ENCODE measurements at places on chromosomes 2 and 18. TPM values are rescaled to one million over a fixed set of nuclear protein-coding genes. Genes with fewer than 3 reads are reported as not detected.

MAP3K20 gene
- 91.4 TPM for total RNA-seq

ECEL1 gene
- total RNA-seq: not detected

GALNT5 gene
- total RNA-seq: 3.1 TPM

LRRC30 gene
- total RNA-seq: not detected

LAMA1 gene
- 20.2 TPM for total RNA-seq

FIGN gene
- total RNA-seq: 0.70 TPM

SLC30A3 gene
- not detected for total RNA-seq

IL1F10 gene
- 0.08 TPM for total RNA-seq

FRZB gene
- 0.08 TPM for total RNA-seq

PLCD4 gene
- total RNA-seq: 16.5 TPM

REG3G gene
- total RNA-seq: not detected

Data from hair follicular keratinocyte (primary cell).